ENCODE measurements at places on chromosomes 7 and 10.
A peak's percentile ranks its signal among the peaks of the same experiment; 100 is the strongest.

- DNase-seq = peak; percentile 41
These were observed 143.1 kb upstream of the STK17A start for GRCh38 chr7:43439631-43440401.

DNA sequence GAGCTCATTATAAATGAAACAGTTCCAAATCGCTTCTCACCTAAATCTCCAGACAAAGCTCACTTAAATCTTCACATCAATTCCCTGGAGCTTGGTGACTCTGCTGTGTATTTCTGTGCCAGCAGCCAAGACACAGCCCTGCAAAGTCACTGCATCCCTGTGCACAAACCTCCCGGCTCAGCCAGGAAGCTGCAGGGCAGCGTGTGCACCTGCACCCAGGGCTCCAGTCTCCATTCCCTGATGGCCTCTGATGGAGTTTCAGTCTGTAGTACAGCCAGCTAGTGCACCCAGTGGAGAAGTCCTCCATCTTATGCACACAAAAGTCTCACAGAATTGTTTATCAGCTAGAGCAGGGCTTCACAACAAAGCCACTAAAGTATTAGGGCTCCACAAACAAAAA is 51.1 kb upstream of the PRSS58 start:
- DNase-seq = no peak

DNA sequence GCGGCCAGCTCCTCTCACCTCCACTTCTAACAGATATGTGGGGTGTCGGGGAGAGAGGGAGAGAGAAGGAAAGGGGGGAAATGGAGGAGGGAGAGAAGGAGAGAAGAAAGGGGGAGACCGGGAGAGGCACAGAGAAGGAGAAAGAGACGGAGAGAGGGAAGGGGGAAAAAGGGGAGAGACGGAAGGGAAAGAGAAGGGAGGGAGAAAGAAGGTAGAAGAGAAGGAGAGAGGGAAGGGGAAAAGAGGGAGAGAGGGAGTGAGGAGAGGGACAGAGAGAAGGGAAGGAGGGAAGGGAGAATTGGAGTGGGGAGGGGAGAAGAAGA is 3.0 kb downstream of the VSTM2A start:
- DNase-seq = no peak

GRCh38 chr7:47480576-47481538 is 101.1 kb downstream of the TNS3 start:
- DNase-seq = no peak

- no peak for DNase-seq
These were observed 6.2 kb downstream of the AGK start for GRCh38 chr7:141557360-141557759.

GRCh38 chr10:33252794-33253203 is 81.7 kb downstream of the NRP1 start:
- no peak for DNase-seq

- DNase-seq = no peak
These were observed 163.8 kb upstream of the KLF14 start for GRCh38 chr7:130897515-130898419.

Measured in MG63 (cell line).